ENCODE measurements at places on chromosomes 3 and 15.

DNA sequence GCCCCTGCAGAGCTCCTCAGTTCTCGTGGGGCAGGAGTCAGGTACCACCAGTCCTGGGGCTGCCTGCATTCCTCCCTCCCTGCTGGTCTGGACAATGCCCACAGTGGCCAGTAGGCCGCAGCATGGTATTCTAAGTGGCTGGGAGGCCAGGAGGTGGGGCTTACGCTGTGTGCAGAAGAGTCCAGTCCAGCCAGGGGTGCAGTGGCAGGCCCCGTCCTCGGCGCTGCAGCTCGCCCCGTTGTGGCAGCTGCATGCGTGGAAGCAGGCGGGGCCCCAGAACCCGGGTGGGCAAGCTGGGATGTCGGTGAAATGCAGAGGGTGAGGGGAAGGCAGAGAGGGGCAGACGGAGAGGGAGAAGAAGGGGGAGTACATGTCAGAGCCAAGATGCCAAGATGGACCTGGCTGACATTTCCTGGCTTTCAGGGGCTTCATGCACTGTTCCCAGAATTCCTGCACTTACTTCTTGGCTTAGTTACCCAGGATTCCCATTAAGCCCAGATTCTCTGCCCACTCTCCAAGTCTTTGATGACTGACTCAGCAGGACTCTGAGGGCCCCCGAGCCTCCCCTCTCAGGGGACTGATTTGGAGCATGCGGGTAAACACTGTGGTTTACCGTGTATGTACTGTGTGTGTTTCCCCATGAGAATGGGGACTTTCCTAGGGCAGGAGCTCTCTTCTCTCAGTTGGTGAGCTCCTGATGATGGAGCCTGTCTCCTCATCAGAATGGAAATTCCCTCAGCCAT lies 47.5 kb downstream of the RAB11A start:
- peak; percentile 88 for DNase-seq

DNA sequence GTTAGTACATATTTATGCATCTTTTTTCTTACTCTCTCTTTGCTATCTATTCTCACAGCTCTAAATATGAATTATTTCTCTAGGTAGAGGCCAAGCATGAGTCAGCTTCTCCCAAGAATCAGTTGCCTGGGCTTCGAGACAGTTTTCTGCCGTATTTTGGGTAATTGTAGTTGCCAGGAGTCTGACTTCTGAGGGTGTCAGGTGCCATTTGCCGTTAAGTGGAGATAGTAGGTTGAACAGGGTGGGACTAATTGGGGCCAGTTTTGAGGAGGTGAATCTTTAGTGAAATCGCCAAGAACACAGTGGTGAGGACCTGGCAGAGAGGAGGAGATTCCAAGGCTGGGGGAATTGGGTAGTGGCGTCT lies 7.8 kb upstream of the NRROS start:
- DNase-seq = no peak

DNA sequence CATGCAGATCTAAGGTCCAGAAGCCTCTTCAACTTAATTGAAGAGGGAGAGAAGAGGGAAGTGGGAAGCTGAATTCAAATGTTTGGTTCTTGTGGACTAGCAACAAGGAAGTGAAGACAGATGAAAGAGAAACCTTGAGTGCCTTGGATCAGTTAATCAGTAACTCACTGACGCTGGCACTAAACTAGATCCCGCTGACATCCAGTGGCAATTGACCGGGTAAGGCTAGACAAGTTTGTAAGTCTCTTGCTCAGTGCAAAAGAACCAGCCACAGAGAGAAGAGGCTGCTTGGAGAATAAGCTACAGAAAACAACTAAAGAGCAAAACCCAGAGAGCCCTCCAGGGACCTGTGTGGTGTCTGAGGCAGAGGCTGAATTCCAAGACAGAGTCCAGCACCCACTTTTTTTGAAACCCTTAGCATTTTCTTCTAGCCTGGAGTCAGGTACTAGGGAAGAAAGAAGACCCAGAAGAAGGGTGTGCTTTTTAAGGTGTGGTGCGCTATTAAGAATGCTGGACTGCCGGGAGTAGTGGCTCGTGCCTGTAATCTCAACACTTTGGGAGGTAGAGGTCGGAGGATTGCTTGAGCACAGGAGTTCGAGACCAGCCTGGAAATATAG lies 6.9 kb downstream of the PLCH1 start:
- DNase-seq = no peak

GRCh38 chr3:131608296-131608695 lies 105.5 kb upstream of the MRPL3 start:
- no peak for DNase-seq
